ENCODE measurements at places on chromosomes 12 and 14.

DNA sequence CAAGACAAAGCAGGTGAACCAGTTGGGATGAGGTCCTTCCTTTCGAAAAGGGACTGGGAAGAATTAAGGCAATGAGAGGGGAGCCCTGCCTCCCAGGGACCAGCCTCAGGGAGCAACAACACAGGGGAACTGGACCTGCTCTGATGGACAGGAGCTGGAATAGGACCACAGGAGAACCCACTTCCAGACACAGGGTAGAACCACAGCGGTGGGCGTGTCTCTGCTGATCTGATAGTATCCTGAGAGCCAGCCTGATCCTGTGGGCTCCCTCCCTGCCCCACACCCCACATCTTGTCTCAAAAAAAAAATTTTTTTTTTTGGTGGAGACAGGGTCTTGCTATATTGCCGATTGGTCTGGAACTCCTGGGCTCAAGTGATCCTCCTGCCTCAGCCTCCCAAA lies 13.6 kb upstream of the PLEK2 start:
- DNase-seq: no peak

DNA sequence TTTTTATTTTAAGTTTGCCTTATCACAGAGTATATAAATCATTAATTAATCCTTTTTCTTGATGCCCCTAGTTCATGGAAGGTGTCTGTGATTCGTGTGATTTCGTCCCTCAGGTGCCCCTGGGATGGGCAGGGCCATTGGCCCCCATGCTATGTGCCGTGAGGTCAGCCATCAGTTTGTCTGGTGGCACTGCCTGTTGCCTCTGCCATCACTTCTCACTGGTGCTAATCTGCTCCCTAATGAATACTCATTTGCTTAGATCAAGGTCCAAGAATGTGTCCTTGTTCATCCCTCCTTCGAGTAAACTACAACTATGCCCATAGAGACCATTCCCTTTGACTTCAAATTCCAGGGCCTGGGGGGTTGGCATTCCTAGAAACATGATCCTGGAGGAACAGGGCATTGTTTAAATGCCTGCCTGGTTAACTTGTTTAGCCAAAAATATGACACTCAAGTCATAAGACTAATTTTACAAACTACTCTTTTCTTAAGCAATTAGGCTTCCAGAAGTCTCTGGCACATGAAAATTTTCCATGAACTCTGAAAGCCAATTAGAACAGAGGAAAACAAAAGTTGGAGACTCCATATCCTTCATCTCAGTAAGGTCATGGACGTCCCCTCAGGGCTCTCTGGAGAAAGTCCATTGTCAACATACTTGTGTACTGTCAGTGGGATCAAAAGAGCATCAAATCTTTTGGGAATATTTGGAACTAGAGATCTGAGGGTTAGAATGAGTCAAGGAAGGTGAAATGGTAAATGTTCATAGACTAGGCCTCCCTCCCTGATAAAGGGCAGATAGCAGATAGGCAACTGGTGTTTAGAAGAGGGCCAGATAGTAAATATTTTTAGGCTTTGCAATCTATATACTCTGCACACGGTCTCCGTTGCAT lies 90.9 kb upstream of the PLXNC1 start:
- no peak for DNase-seq

DNA sequence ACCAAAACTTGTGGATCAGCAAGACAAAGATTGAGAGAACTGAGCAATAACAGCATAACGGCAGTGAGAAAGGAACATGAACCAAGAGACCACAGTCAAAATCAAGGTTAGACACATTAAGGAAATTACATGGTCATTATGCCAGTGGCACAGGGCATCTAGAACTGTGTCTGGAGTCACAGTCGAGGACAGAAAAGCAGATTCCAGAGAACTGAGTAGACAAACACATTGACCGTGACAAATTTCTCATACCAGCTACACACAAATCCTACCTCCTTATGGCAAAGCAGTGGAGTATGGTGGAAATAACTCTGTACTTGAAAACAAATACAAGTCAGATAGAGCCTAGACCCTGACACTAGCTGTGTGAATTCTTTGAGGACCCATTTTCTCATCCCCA lies 367.3 kb downstream of the DUSP6 start:
- no peak for DNase-seq

DNA sequence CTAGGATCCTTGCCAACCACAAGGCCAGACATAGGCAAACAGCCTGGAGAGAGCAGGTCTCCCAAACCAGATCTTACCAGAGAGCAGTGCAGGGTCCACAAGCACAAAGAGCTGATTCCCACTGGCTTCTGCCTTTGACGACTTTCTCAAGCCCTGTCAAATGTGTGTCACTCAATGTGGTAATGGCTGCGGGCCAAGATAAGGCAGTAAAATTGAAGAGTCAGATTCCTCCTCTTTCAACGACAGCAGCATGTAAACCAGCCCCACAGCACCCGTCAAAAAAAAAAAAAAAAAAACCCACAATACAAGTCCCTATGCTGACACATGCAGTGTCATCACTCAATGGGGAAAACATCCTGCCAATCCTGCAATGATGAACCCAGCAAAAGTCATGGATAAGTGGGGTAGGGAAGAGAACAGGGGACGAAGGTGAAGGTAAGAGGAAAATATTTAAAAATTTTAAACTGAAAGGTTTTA lies at the start of gene STON2:
Gene STON2, minus strand, starts transcription at position 123 of the 477 bp plus-strand sequence. CDS start 1,942 bp downstream, outside the sequence.
- peak; percentile 71 for DNase-seq

DNA sequence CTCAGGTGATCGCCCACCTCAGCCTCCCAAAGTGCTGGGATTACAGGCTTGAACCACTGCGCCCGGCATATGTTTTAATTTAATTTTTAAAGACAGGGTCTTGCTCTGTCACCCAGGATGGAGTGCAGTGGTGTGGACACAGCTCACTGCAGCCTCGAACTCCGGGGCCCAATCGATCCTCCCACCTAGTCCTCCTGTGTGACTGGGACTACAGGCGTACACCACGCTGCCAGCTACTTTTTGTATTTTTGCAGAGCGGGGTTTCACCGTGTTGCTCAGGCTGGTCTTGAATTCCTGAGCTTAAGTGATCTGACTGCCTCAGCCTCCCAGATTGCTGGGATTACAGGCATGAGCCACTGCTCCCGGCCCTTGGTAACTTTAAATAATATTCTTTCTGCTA lies 30.8 kb upstream of the PPP1R13B start:
- DNase-seq: no peak

DNA sequence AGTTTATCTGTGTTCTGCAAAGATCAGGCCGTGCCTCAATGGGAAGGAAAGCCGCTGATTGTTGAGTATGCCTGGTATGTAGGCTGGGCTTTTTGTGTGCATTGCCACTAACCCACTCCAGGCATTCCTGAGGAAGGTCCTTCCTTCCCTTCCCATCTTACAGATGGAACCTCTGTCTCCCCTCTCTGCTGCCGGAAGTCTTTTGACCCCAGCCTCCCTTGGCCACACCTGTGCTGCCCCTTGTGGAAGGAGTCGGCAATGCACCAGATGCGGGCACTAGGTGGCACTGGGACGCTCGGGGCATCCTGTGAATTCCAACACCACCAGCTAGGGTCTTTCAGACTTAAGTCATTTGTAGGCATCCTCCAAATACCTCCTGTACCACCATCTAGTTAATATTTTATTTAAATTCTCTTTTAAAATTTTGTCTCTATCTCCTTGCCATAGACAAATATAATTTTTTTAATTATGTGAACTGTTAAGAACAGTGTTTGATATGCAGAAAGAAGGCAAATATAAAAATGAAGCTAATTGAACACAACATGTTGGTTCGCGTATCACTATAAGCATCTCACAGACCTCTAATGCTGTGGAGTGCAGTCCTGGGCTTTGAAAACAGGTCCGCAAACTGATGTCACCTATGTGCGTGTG lies 99.6 kb downstream of the RIN3 start:
- peak; percentile 36 for DNase-seq

DNA sequence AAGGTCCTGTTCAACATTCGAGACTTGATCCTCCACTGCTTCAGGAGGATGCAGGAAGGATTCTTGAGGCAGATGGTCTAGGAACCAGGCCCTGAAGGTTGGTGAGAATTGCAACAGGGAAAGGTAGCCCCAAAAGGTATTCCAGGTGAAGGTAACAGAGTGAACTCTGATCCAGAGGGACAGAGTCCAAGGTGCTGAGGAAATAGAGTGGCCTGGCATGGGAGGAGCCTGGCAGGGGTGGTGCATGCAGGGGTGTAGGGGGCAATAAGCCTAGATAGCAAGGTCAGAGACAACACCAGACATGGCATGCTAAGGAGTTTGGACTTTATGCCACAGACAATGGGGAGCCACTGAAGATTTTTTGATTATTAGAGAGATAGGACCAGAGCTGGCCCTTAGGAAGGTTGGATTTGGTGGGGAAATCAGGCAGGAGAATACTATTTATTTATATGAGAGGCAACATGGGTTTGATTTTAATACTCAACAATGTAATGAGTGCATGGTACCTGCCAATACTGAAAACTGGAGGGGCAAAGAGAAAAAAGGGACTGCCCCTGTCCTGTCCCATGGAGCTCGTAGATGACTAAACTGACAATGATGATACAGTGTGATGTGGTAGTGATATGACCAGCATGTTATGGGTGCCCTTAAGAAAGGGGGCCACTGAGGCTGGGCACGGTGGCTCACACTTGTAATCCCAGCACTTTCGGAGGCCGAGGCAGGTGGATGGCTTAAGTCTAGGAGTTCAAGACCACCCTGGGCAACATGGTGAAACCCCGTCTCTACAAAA lies 50.5 kb upstream of the TMED10 start:
- no peak for DNase-seq

DNA sequence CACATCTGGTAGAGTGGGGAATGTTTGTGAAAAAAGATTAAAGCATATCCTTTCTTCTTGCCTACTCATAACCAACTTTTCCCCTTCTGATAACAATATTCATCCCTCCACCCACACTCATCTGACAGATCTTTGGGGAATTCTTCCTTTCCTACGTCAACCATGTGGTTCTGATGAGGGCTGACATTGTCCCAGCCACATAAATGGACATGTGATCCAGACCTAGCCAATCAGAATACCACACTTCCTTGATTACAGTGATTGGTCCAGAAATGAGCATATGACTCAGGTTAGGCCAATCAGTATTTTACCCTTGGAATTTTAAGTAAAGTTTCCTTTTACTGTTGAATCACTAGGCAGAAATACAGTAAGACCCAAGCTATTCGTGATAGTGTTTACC lies 58.9 kb downstream of the GPR65 start:
- no peak for DNase-seq

DNA sequence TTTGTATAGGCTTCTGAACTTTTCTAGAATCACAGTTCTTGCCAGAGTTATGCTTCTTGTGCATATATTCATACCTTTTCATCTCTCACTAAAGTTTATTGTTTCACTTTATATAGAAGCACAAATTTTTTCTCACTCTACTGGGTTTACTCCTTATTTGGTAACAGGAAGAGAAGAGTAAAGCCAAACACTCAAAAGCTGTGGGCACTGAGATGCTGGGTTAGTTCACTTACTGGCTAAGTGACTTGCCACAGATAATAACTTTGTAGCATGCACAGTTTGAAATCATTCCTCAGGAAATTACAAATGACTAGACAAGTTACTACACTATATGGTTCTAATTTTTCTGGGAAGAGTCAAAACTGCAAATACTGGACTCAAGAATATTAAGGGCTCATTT lies 7.8 kb downstream of the HIGD1C start:
- no peak for DNase-seq

DNA sequence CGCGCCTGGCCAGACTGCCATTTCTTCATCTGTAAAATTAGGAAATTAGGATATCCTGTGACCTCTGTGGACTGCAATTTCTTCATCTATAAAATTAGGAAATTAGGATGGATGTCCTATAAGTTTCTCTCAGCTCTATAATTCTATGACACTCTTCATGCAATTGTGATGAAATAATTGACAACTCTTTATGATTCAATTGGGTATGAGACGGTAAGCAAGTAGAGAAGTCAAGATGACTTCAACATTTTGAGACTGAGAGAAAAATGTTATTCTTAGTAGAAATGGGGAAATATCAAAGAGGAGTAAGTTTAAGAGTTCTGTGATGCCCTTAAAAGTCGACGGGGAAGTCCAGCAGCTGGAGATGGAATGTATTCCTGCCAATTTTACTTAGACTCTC lies 12.0 kb downstream of the KIAA0586 start:
- DNase-seq: peak; percentile 13

- DNase-seq: peak; percentile 41
Observed at GRCh38 chr12:119682639-119683252, 14.8 kb downstream of the PRKAB1 start.

DNA sequence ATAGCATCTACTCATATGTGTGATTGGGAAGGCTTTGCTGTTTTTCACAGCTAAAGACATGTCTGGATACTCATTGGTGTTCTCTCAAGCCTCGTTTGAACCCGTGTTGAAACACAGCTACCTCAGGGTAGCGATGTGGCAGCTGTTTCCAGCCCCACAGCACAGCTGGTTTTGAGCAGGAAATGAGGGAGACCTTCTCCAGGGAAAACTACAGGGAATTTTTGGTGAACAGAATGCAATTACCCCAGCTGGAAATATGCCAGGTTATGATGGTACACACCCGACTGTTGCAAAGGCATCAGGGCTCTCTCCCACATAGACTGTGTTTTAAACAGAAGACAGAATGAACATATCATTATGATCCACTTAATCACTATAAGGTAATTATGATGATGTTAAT lies 828.9 kb downstream of the VRK1 start:
- DNase-seq: no peak

DNA sequence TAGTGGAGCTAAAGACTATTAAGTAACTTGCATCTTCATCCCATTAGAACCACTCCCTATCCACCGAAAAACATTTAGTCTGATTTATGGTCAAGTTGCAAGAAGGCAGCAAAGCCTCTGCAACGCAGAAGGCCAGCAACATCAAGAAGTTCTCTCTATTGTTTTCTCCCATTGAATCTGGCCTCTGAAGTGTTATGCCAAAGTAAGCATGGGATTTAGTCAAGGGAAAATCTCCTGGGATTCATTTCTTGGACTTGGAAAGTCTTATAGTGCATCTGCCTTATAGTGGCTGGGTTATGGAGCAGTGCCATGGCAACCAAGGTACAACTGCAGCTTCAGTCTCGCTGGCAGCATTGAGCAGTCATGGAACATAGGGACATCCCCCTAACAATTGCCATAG lies 87.7 kb upstream of the KRR1 start:
- no peak for DNase-seq

DNA sequence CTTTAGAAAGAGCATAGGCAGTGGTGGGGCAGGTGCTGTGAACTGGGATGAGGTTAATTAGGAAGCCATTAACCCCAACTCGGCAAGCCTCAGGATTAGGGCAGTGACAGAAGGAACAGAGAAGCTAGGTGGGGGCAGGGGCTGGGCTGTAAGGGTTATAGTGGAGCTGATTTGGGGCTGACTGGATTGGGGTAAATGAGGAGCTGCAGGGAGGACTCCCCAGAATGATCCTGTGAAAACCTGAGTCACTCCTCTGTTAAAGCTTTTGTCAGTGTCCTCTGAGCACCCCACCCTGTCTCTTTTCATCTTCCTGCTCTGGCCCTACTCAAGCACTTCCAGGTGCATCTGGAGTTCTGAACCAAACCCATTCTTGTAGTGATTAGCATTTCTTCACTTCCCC lies 4.4 kb downstream of the KLC1 start:
- no peak for DNase-seq

- no peak for DNase-seq
Observed at GRCh38 chr12:95837240-95838038, 21.3 kb upstream of the SNRPF start.

- DNase-seq: no peak
Observed at GRCh38 chr14:67457782-67458181, 30.7 kb downstream of the TMEM229B start.

- DNase-seq: no peak
Observed at GRCh38 chr12:112879191-112879705, 27.5 kb upstream of the OAS1 start.

All from suppressor macrophage (primary cell).